ENCODE measurements at places on chromosomes 16 and 17.

GRCh38 chr17:48074322-48075081 lies 26.3 kb downstream of the NFE2L1 start:
- no peak for DNase-seq

GRCh38 chr16:49921791-49922456 lies 66.0 kb upstream of the ZNF423 start:
- DNase-seq, result no peak

DNA sequence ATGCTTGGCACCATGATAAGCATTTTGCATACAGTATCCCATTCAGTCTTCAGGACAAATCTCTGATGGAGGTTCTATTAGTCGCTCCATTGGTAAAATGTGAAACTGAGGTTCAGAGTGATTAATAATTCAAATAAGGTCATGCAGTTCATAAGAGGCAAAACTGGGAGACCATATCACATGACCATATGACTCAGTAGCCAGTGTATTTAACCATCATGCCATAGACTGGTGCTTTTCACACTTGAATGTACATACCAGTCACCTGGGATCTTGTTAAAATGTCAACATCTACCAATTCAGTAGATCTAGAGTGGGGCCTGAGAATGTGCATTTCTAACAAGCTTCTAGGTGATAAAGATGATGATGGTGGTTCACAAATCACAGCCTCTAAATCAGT lies 4.3 kb downstream of the ACSM3 start:
- no peak for DNase-seq

- DNase-seq, result no peak
These were observed 4.7 kb downstream of the CDH15 start for GRCh38 chr16:89176147-89176690.
